ENCODE measurements at places on chromosomes 2 and 18.

GRCh38 chr18:63374540-63374939 lies 7.5 kb upstream of the KDSR start:
- DNase-seq = no peak

DNA sequence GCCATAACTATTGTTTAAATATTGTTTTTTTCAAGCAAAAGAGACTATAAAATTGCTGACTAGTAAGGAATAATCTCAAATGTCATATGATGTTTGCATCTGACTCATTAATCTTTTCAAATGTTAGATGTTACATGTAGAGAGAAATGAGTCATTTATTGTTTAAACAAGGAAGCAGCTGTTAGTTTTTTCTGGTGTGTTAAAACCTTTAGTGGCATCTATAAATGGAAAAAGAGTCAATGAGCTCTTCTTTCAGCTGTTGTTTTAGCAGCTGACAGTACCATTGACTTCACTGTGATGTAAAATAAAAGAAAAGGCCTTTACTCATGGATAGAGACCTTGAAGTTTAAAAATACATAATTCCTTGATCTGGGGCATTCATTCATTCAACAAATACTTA lies 1.8 kb upstream of the KLHL41 start:
- DNase-seq = no peak

- no peak for DNase-seq
Measured at GRCh38 chr2:3536682-3537632, 17.6 kb upstream of the ADI1 start.

DNA sequence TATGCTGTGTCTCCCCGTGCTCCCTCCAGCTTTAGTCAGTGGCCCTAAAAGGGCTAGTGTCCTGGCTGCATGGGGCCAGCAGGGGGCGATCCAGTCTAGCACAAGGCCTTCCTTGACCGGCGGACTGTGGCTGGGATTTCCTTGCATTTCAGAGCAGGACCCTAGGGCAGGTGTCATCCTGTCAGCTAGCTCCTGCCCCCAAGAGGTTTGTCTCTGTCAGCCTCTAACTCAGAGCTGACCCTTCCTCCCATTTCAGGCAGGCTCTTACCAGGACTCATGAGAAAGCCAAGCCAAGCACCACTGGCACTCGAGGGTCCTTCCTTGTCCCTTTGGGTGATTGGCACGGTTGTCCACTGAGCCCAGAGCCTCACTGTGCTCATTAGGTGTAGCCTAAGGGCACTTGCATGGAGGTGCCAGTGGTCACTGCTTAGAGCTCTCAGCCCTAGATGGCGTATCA lies 140.3 kb downstream of the RPIA start:
- peak; percentile 14 for DNase-seq

DNA sequence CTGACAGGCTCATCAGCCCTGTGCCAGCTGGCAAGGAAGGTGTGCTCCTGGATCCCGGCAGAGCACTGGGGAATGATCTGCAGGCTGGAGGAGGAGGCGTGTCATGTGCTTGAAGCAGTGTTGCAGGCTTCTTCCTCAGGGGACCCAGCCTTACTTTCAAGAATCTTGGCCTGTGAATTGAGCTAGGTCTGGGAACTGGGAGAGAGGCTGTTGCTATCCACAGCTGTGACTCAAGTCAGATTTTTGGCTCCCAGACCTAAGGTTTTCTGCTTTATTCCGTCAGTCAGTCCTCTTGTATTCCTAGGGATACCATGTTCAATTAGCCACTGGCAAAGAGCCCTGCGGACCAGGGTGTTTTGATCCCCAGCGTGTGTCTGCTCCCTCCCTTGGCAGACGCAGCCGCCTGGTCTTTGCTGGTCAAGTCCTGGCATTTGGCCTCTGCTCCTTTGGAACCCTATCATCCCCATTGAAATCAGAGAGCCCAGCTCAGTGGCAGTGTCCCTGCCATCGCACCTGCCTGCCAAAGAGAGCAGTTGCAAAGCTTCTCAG lies 32.4 kb downstream of the ASB1 start:
- no peak for DNase-seq

- DNase-seq = peak; percentile 52
Measured at GRCh38 chr2:69946351-69947324, 14.8 kb downstream of the ASPRV1 start.

- no peak for DNase-seq
Measured at GRCh38 chr18:43720041-43720440, 442.8 kb upstream of the SYT4 start.

GRCh38 chr2:19377717-19378116 lies 19.3 kb upstream of the OSR1 start:
- no peak for DNase-seq

- DNase-seq = no peak
Measured at GRCh38 chr18:33571998-33572787, 5.8 kb upstream of the ASXL3 start.

DNA sequence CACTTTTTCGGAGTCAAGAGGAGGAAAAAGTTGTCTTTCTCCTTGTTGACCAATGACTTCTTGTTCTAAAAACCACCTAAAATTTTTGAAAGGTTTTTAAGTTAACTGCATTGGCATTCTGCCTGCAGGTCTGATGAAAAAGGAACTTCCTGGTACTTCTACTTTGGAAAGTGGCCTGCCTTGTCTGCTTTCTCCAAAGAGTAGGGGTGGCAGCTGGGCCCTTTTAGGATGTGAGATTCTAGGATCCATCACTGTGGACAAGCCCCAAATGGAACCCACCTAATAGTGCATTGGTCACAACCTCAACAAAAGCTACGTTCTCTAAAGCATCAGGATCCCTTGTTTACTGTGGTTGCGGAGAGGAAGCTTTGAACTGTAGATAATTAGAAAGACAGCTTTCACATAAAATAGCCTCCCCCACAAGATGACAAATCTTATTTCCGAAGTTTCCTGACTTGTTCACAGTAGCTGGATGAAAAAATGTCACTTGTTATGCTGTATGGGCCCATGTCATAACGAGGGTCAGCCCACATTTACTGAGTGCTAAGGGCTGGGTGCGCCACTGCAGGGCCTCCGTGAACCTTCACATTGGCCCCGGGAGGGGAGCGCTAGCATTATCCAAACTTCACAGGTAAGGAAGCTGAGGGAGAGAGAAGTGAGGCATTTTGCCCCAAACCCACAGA lies 17.4 kb downstream of the ASPRV1 start:
- no peak for DNase-seq

GRCh38 chr18:9737006-9737405 lies 28.9 kb downstream of the RAB31 start:
- no peak for DNase-seq

- DNase-seq = no peak
Measured at GRCh38 chr2:65215946-65216345, 11.7 kb upstream of the ACTR2 start.

DNA sequence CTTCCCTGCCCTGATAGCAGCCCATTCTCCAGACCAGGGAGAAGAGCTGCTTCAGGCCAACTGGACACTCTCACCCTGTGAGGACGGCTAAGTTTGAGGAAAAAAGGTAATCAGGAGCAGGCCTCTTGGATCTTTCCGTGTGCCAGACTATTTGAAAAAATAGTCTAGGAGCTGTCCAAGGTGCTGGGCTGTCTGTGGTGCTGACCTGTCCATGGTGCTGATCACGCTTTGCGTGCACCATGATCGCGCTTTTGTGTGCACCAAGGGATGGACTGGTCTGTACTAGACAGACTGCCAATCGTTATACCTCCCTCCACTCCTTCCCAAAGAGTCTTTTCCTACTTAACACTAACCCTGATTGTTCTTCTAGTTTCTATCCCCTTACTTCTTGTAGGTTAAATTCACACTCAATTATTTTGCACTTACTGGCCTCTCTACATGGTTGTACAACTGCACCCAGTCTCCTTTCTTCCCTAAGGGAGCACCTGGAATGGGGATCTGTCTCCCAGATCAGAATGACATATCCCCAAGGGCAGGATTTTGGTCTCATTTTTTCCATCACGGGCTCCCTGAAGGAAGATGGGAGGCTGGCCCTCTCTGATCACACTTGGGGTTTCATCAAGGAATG lies 295.4 kb downstream of the CELF4 start:
- no peak for DNase-seq

- DNase-seq = peak; percentile 54
Measured at GRCh38 chr2:47323009-47323821, 79.7 kb upstream of the MSH2 start.

GRCh38 chr18:46295416-46295815 lies 191.2 kb downstream of the HAUS1 start:
- no peak for DNase-seq

GRCh38 chr2:48750128-48750739 lies 5.3 kb downstream of the LHCGR start:
- no peak for DNase-seq

GRCh38 chr2:20106746-20107145 lies 55.3 kb upstream of the LAPTM4A start:
- DNase-seq = peak; percentile 16

DNA sequence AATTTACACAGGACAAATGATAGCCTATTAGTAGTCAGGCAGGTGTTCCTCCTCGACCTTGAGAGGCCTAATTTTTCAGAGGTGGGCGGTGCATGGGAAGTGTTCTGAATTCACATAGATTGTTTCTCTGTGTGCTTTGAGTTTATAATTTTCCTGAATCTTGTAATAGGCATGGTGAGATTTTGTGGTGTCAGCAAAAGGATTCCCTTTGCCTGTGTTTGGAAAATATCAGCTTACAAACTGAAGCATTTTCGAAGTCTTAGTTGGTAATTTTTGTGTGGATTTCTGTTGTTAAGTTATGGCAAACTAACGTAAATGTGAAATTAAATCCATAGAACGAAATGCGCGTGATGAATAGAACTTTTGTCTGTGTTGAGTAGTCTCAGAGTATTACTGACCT lies 194.0 kb upstream of the RBMS1 start:
- DNase-seq = no peak

GRCh38 chr2:54471221-54471711 lies 15.1 kb downstream of the SPTBN1 start:
- DNase-seq = no peak

All from activated CD4-positive, alpha-beta T cell treated with anti-CD3 and anti-CD28 coated beads for 4 hours (primary cell).